Activated T-cell treated with anti-CD3 and anti-CD28 coated beads, Interleukin-2, amount 50 U/mL, for 72 hours (primary cell): ENCODE measurements at places on chromosomes 7 and 10.
A peak's percentile ranks its signal among the peaks of the same experiment; 100 is the strongest.

DNA sequence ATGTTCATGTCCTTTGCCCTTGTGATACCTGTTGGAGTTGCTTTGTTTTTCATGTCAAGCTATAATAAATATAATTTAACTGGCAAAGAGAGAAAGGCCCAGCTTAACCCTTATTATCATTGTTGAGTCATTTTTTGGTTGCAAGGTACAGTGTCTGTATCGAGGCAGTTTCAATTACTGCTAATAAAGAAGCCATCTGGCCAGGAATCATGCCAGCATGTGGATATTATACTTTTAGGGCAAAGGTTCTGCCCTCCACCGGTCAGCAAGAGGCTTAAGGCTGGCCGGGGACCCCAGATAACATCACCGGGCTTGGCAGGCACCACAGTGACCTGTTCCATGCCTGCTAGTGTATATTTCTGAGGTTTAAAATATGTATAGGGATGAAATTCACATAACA, 9.0 kb upstream of the CYP3A4 start:
- DNase-seq, result no peak

GRCh38 chr7:36232971-36233550, 80.0 kb downstream of the EEPD1 start:
- DNase-seq, result no peak

GRCh38 chr10:10796774-10797415, 220.8 kb upstream of the CELF2 start:
- DNase-seq, result no peak

- no peak for DNase-seq
These were observed 73.1 kb upstream of the EBF3 start for GRCh38 chr10:130037169-130037661.

GRCh38 chr10:112615269-112615668, 168.3 kb downstream of the VTI1A start:
- DNase-seq, result no peak

DNA sequence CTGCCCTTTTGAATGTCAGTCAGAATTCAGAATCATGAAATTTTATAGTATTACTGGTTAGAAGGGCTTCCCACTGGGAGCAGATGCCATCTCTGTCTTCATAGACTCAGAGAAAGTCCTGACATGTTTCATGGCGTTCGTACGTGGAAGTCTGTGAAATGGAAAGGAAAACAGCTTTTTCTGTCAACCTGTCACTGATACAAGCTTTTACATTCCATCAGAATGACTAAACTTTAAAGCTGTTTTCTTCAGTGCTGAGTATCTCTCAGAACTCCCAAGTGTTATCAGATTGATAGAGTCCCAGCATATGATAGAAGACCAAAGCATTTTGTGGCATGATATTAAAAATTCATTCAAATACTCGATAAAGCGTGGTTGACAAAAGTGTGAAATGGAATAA, 726.7 kb upstream of the GALNT17 start:
- no peak for DNase-seq

- no peak for DNase-seq
These were observed 46.0 kb downstream of the ABCC2 start for GRCh38 chr10:99828464-99828863.

DNA sequence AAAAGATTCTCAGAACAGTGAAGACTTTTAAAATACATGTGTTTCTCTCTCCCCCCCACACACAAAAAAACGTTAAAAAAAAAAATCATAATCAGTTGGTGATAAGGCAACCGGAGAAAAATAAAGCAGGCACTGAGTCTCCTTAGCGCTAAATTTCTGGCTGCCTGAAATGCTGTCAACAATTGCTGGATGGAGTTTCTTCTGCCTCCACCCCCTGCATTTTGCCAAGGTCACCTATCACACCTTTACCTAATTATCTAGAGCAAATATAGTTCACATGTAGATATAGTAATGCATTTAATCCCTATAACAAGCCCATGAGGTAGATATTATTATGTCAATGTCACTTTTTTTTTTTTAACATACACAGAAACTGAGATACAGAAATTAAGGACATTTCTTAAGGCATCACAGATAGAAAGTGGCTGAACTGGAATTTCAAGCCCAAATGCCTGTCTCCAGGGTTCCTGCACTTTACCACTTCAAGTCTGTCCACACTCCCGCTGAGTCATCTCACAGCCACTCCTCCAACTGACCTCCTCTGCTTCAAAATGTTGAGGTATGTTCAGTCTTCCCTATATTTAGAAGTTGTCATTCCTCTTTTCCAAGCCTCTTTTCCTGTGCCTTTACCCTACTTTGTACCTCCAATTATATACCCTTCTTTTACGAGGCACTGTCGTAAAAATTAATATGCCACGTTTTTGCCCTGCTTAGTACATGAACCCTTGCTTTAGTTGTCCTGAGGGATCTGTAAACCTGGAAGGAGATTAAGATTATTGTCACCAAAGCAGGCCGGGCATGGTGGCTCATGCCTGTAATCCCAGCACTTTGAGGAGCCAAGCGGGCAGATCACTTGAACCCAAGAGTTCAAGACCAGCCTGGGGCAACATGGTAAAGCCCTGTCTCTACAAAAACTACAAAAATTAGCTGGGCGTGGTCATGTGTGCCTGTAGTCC, 72.8 kb upstream of the MPP7 start:
- DNase-seq, result no peak

DNA sequence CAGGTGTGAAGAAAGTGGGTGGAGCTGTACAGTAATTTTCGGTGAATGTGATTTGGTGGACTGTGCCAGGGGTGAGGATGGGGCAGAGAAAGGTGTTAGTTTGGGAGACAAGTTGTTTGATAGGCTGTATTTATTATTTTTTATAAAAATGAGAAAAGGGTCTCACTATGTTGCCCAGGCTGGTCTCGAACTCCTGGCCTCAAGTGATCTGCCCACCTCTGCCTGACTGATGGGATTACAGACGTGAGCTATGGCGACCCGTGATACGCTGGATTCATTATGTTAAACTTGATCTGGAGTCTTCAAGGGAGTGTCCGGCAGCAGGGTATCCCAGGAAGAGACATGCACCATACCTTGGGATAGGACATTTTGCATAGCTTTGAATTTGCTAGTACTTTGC, 1.3 kb downstream of the KAT6B start:
- DNase-seq, result no peak

DNA sequence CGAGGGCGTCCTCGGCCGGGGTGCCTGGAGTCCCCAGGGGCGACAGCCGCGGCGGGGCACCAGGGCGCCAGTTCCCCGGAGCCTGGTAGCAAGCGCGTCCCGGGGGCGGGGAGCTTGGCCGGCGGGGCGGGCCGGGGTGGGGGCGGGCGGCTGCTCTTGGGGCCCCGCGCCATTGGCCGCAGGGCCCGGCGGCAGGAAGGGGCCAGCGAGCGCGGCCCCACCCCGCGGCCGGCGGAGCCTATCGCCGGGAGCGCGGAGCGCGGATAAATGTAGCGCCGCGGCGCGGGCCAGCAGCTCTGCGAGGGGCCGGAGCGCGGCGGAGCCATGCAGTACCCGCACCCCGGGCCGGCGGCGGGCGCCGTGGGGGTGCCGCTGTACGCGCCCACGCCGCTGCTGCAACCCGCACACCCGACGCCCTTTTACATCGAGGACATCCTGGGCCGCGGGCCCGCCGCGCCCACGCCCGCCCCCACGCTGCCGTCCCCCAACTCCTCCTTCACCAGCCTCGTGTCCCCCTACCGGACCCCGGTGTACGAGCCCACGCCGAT, at the start of gene HHEX:
HHEX (plus strand) TSS at position 293 of the 548 bp plus-strand sequence; CDS start at position 325, 32 bp downstream.
- peak; percentile 55 for DNase-seq

DNA sequence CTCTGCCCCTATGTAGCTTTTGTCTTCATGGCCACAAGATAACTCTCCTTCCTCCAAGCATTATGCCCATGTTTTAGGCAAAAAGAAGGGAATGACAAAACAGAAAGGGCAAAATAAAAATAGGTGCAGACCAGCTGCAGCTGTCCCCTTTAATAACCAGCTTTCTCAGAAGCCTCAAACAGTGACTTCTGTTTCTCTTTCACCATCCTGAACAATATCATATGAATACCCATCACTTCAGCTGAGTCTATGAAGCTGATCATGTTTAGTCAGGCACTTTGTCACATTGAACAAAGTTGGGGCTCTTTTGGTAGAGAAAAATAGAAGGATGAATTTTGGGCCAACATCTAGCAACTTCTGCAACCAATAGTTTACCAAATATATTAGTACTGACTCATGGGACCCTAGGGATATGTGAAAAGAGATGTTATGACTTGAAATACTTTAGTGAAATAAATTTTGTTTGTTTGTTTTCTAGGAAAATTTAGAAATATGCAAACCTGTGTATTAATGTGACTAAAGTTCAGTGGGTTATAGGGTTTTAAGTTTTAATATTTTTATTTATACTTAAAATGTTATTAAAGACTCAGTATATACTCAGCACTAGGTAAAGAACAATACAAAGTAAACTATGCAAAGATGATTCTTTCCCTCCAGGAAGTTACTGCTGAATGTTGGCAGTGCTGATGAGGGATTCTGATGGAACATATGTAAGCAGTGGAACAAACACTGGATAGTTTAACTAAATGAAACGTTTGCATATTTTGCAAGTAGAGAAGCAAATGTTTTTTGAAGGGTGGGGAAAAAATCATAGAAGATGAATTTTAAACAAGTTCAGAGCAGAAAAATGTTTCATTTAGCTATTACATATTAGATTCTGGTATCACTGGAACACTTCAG, 133.7 kb downstream of the FOXP2 start:
- no peak for DNase-seq

- DNase-seq, result no peak
These were observed 68.1 kb downstream of the TNS3 start for GRCh38 chr7:47513741-47514241.
